ENCODE measurements at places on chromosomes 16 and 17. TPM values are rescaled to one million over a fixed set of nuclear protein-coding genes. Genes with fewer than 3 reads are reported as not detected.

PYDC1 gene
- 7.8 TPM for total RNA-seq

SGSM2 gene
- 227 TPM for total RNA-seq

SDK2 gene
- 7.6 TPM for total RNA-seq

ADAMTS18 gene
- total RNA-seq, result 2.8 TPM

WNK4 gene
- total RNA-seq, result 0.71 TPM

CPHXL2 gene
- not detected for total RNA-seq

SP2 gene
- 11.9 TPM for total RNA-seq
